Lower leg skin (tissue), 4 donors: ENCODE measurements at places on chromosomes 16 and 17.

GRCh38 chr17:7241090-7241733, 1.0 kb downstream of the GABARAP start:
- no peak for DNase-seq

- peak; percentile 88 for DNase-seq
Measured at GRCh38 chr16:10738231-10739077, 5.2 kb upstream of the NUBP1 start.

DNA sequence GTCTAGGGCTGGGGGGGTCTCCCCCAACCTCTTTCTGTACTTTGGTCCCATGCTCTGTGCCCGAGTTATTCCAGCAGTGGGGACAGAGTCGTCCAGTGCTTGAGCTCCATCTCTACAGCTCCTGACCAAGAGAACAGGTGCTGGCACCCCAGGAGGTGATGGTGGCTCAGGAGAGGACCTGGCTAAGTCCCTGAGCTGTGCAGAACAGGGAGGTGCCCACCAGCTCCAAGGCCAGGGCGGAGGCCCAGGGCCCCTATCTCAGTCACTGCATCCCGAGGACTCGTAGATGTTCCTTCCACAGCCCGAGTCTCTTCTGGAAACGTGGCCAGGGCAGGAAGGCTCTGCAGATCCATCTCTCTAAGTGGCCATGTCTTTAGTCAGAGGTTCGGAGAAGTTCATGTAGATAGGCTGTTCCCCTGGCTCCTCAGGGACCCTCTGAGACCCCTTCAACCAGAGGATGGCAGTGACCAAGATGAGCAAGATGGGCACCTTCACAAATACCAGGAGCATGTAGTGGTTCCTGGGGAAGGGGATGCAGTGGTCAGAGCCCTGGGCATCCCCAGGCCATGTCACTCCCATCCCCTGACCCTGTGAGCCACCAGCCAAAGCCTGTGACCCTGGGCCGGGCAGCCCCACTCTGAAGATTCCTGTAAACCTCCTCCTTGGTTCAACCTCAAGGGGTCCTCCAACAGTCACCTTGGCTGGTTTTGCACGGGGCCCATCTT, 8.7 kb downstream of the CD300LB start:
- peak; percentile 75 for DNase-seq

- DNase-seq = no peak
Measured at GRCh38 chr17:2735896-2736295, 13.6 kb downstream of the CCDC92B start.

DNA sequence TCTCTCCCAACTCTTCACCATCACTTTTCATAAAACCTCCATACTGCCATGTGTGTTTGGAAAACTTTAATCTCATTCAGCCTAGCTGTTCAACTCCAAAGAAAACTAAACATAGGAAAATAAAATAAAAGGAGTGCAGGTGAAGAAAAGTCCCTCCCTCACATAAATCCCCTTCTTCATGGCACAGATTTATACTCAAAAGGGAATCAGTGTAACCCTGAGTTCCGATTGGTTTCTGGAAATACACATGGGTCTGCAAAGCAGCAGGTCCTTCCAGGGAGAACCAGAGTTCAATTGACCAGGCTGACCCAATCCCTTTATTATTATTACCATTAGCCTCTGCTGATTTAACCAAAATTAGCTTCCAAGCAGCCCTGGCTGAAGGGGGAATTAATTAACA, 8.9 kb upstream of the HOXB2 start:
- no peak for DNase-seq

- peak; percentile 32 for DNase-seq
Measured at GRCh38 chr17:13073018-13073417, 55.2 kb upstream of the ELAC2 start.
